NCI-H1105 treated with DMSO at 0.1 percent for 48 hours (cell line): ENCODE measurements at places on chromosomes 2 and 18.

DNA sequence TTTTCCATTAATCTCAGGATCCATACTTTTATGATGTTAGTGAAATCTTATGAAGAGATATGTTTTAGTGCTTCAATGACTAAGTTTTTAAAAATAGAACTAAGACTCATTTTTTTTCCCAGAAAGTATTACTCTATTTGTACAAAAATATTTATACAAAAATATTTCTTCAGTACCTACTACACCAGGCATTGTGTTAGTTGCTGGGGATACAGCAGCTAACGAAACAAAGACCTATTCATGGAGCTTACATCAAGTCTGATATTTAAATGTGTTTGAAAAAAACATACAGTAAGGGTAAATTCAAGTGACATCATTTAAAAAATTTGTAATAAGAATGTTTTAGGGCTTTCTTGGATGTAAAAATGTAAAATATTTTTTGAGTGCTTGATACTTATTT lies 11.6 kb downstream of the VAPA start:
- DNase-seq = no peak

GRCh38 chr18:76973520-76974266 lies 151.3 kb downstream of the ZNF236 start:
- DNase-seq = no peak

- no peak for DNase-seq
Measured at GRCh38 chr2:235851828-235852525, 316.2 kb downstream of the GBX2 start.

GRCh38 chr2:72915320-72915906 lies 1.9 kb upstream of the EMX1 start:
- no peak for DNase-seq

GRCh38 chr2:203719456-203720410 lies 13.3 kb downstream of the CD28 start:
- no peak for DNase-seq

GRCh38 chr18:42436222-42436765 lies 481.3 kb downstream of the PIK3C3 start:
- DNase-seq = no peak

GRCh38 chr2:162787616-162788015 lies 51.0 kb downstream of the KCNH7 start:
- no peak for DNase-seq

GRCh38 chr2:62698653-62699052 lies 6.9 kb upstream of the EHBP1 start:
- DNase-seq = no peak

GRCh38 chr18:79218605-79219190 lies 149.5 kb downstream of the ATP9B start:
- DNase-seq = no peak
